ENCODE measurements at places on chromosomes 5 and 9. TPM values are rescaled to one million over a fixed set of nuclear protein-coding genes. Genes with fewer than 3 reads are reported as not detected.

DNA sequence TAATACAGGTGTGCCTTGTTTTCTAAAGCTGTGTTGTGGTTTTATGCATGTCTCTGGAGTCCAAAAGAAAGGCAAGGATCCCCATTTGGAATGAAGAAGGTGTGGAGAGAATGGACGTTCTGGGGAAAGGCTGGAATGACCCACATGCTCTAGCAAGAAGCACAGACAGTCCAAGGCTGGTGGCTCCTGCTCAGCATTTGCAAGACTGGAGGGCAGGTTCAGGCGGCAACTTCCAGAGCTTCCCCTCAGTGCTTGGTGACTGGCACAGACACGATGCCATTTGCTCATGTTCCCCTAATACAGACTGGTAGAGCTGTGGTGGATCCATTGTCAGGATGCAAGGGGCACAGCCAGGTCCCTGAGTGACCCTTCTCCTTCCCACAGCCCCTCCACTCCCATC lies 8.2 kb downstream of the SLC22A4 start:
- no peak for DNase-seq

Gene GPR150
- not detected for total RNA-seq

DNA sequence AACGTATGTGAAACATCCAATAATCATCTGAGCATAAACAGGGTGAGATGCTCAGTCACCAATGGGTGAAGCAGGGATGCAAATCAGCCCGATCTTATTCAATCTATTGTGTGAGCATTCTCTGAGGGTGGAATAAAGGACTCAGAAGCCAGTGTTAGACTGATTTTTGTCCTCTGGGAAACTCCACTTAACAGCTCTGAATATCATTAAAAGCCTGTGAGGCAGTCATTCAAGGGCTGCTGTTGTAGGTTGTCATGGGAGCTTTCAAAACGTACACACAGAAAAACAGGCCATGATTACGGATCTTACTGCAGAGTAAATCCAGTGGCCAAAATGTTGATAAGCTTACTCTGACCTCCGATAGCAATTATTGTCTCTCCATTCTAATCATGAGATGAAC lies 266.5 kb upstream of the EFNA5 start:
- no peak for DNase-seq

DNA sequence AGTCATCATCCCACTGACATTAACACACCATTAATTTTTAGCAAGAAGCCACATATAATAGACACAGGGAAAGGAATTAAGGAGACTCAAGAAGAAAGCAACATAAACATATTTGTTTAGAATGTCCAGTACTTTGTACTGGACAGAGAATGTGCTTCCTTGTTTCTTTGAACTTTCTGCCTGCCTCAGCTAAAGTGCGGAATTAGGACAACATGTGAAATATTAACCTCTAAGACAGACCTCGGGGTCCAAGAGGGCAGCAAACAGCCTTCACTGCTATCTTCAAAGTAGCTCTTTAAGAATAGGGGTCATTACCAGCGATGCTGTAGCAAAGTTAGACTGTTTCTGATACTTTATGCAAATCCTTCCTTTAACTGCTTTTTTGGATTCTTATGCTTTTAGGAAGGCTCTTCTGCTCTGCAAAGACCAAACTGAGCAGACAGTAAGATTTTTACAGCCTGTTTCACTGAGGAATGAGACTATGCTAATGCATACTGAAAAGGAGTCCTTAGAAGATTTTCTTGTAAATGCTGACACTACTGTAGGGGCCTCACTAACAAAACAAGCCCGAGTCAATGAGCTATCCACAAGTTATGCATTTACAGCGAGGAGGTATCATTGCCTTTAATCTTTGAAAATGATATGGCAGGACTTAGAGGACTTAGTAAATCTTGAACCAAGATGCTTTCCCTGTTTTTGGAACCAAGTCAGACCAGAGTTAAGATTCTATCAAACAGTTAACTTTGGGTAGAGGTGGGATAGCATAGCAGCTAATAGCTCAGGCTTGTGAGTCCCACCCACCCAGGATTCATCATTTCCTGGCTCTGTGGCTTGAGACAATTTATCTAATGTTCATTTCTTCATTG lies 23.8 kb downstream of the DAB2 start:
- DNase-seq: no peak

DNA sequence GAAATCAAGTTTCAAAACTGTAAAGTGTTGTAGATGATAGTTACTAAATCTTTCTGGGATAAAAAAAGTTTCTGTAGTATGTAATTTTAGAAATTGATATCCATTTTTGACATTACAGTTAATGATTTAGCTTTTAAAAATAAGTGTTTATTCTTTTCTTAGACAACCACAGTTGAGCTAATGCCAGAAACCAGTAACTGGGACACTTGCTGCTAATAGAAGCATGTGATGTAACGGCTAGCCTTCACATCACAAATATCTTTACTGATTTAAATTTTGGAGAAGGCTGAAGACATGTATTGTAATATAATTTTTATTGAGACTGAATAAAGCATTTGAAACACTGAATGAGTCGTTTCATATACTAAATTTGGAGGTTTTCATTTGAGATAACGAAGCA lies 18.8 kb downstream of the CSNK1G3 start:
- no peak for DNase-seq

- no peak for DNase-seq
Measured at GRCh38 chr9:95452176-95452575, 64.6 kb downstream of the PTCH1 start.

- DNase-seq: no peak
Measured at GRCh38 chr5:131814990-131815389, 18.2 kb upstream of the FNIP1 start.

Data from transverse colon (tissue), 4 donors.